Activated T-helper 1 cell treated with Interleukin-2 at 50 U/mL for 16 hours (primary cell): ENCODE measurements at places on chromosomes 11 and 22.

DNA sequence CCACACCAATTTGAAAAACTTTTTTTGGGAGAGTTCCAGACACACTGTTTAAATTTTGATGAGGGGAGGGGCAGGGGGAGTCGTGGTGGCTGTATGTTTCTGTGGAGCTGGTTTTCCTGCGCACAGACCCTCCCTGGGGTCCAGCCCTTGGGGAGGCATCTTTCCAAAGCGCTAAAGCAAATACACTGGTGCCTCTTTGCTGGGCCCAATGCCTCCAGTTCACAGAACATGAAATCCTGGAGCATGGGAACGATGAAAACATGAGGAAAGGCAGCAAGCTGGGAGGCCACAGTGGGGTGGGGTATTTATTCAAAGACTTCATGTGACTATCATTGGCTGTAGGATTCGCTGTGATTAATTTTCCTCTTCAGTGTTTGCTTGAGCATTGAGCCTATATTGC is 135.3 kb downstream of the CCDC34 start:
- DNase-seq = no peak

DNA sequence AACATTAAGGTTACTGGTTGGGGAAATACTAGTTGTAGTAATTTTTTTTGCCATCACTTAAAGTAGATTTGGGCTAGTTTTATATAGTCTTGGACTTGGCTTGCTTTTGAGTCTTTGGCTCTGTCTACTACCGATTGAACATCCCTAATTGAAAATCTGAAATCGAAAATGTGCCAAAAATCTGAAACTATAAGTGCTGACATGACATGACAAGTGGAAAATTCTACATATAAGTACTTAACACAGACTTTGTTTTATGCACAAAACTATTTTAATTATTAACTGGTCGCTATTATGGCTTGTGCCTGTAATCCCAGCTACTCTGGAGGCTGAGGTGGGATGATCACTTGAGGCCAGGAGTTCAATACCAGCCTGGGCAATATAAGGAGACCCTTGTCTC is 22.5 kb downstream of the RNF169 start:
- DNase-seq = no peak

DNA sequence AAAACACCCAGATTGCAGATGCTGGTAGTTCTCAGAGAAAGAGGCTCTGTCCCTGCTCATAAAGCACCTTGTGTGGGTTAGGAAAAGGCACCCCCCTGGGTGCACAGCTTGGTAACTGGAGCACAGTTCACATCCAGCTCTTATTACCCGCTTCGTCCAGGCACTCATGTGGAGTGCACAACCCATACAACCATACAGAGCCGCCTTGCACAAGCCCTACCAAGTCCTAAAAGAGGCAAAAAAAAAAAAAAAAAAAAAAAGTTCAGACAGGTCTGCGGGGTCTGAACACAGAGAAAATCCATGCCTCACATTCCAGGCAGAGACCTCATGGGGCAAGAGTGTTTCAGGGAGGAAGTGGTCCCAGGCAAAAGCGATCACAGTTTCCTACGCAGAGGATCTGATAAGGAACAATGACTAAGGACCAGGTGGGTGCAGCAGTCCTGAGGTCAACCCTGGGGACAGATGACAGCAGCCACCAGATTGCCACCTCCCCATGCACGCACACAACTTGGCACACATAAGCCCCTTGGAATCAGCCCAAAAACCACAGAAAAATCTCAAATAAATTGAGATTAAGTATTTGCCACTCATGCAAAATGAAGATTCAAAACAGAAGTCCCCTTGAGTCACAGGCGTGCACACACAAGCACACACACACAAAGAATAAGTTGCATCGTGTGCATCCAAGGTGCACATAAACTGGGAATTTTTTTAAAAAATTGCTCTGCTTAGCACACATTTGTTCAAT is 12.3 kb downstream of the MB start:
- no peak for DNase-seq

DNA sequence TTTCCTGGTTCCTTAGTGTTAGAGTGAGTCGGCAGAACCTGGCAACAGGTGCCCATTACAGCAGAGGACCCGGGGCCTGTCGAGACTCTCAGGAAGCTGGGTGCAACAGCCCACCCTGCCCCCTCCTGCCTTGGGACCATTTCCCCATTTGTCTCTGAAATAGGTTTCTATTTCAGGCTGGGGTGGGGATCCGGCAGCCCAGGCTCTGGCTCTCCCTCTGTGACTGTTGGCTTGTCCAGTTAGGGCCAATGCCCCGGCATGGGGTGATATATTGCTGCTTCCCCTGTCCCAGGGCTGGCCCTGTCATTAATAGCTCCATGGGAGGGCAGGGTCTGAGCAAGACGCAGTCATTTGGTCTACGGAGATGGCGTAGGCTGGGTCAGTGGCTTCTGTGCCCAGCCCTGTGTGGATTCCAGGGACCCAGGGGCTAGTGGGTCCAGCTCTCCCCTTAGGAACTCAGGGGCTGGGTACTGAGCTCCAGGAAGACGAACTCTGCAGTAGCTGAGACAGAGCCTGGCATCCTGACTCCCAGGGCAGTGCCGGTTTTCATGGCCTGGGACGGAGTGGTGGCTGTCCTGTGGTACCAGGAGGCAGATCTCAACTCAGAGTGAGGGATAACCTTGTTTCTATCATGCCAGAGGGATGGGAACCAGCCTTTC is 2.7 kb downstream of the P2RY6 start:
- DNase-seq = no peak

GRCh38 chr11:975827-976226 is 50.2 kb downstream of the AP2A2 start:
- no peak for DNase-seq

DNA sequence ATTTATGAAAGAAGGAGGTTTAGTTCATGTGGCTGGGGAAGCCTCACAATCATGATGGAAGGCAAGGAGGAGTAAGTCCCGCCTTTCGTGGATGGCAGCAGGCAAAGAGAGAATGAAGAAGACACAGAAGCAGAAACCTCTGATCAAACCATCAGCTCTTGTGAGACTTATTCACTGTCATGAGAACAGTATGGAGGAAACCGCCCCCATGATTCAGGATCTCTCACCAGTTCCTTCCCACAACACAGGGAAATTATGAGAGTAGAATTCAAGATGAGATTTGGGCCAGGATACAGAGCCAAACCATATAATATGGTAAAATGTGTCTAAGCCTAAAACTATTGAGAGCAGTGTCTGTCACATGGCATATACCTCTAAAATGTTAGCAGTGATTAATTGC is 503.8 kb upstream of the CCDC179 start:
- DNase-seq = no peak

- DNase-seq = no peak
These were observed 95.7 kb upstream of the UBASH3B start for GRCh38 chr11:122559734-122560382.

DNA sequence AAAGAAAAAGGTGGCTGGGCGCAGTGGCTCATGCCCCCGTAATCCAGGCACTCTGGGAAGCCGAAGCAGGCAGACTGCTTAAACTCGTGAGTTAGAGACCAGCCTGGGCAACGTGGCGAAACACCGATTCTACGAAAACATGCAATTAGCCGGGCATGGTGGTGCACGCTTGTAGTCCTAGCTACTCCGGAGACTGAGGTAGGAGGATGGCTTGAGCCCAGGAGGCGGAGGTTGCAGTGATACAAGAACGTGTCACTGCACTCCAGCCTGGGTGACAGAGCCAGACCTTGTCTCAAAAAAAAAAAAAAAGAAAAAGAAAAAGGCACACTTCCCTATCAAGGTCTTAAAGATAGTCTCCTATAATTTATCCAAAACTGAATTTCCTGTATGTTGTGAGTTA is 39.4 kb downstream of the DGCR2 start:
- DNase-seq = no peak

GRCh38 chr11:114586797-114587196 is 8.8 kb downstream of the NXPE4 start:
- no peak for DNase-seq

DNA sequence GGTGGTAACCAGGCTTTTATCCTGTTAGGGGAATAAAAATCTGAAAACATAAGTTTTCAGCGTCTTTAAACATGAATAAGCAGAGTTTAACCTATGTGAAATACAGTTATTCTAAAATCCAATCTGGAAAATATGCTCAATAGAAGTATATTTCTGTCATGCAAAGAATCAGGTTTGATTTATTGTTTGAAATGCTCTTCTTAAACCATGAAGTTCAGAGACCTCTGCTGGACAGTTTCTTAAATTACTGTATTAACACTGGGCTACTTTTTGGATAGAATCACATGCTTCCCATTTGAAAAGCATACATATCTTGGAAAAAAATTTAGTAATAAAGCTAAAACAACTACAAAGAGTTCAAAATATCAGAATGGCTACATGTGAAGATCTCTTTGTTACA is 25.4 kb downstream of the APIP start:
- no peak for DNase-seq

DNA sequence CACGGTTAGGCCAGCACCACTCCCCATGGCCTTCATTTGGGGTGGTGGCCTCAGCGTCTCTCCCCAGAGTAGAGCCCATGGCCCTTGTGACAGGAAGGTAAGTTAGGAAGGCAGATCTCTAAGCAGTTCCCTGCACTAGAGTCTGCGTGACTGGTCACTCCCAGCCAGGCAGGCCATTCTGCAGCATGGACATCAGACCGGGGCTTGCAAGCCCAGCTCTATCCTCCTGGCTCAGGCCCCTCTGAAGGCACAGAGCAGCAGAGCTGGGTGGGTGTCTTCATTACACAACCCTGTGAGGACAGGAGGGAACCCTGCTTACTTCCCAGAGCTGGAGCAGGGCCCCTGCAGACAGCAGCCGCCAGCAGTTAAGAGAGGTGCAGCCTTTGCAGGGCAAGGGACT is 77.3 kb downstream of the PIWIL3 start:
- no peak for DNase-seq

GRCh38 chr11:107157146-107157808 is 139.0 kb upstream of the GUCY1A2 start:
- no peak for DNase-seq

DNA sequence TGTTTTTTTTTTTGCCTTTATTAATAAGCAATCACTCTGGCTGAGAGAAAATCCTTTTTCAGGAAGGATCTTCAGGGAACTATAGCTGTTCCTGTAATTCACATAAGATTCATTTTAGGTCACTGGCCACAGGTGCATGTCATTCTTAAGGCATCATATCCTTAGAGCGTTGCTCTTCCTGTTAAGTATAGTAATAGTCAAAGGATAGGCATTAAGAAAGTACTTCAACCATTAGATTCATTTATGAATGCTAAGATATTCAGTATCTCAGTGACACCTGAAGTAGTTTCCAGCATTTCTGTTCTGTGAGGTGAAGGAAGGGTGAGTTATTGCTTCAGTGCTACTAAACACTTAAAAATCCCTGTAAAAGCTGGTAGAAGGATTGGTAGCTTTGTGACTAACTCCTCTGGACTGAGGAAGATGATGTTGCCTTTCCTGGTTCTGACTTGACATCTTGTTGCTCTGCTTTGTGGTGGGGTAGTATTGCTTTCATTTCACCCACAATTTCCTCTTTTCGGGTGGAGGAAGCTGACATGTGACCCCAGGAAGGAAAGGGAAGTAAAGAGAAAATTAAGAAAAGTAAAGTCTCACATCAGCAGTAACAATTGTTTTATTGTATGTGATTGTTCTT is 34.7 kb downstream of the RNF169 start:
- DNase-seq = no peak

GRCh38 chr22:29121124-29121523 is 48.3 kb downstream of the KREMEN1 start:
- DNase-seq = no peak

- no peak for DNase-seq
These were observed 44.8 kb upstream of the ISX start for GRCh38 chr22:35021161-35021560.

- DNase-seq = no peak
These were observed 142.4 kb downstream of the KIRREL3 start for GRCh38 chr11:126857860-126858808.

DNA sequence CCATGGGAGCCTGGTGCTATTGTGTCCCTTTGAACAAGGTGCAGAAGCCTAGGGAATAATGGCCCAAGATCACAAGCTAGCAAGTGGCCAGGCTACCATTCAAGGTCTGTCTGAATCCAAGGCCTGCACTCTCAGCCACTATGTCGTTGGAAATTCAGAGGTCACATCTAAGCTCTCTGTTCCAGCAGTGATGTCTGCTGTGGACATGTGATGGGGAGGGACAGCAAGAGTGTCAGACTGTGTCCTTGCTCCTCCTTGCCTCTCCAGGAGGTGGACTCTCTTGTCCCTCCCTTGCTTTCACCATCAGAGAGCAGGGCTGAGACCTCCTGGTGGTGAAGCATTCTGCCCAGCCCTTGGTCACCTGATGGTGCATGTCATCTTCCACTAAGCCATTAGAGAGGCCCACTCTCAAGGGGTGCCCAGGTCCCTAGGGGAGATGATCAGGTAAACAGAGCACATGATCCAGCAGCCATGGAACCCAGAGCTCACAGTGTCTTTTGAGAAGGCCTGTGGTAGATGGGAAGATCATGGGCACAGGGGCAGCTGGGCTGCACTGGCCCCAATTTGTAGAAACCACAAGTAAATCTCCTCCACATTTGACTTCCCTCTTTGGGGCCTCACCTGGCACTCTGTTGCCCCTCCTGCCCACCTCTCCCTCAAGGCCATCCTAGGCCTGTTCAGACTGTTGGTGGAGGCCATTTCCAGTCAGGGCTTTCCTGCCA is 37.1 kb upstream of the SUSD2 start:
- no peak for DNase-seq

DNA sequence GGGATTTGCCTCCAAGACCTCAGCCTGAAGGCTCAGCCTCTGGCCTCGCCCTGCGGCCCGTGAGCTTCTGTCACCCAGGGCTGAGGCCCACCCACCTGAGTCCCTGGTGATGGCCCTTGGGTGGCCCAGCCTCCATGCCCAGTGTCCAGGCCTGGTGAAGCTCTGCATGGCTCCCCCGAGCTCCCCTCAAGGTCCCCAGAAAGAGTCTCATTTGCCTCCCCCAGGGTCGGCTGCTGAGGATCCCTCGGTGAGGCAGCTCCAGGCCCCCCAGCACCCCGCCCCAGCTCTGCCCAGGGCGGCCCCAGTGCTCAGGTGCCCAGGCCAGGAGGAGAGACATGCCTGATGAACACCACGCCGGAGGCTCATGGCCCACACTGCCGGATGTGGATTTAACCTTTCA is 2.1 kb upstream of the TH start:
- no peak for DNase-seq

- DNase-seq = no peak
These were observed 33.3 kb downstream of the KCNC1 start for GRCh38 chr11:17767914-17768313.

GRCh38 chr22:35645646-35646045 is 2.6 kb upstream of the APOL6 start:
- DNase-seq = no peak
